Stimulated activated CD8-positive, alpha-beta memory T cell treated with anti-CD3 and anti-CD28 coated beads, Interleukin-2, amount 100 ng/mL, for 1 hour (primary cell): ENCODE measurements at places on chromosomes 6 and 20.

GRCh38 chr6:37244430-37245310 is 12.9 kb upstream of the TBC1D22B start:
- DNase-seq = no peak

- DNase-seq = no peak
Observed at GRCh38 chr20:32527447-32528055, 57.6 kb downstream of the NOL4L start.

GRCh38 chr20:40982415-40983145 is 46.0 kb upstream of the TOP1 start:
- no peak for DNase-seq

DNA sequence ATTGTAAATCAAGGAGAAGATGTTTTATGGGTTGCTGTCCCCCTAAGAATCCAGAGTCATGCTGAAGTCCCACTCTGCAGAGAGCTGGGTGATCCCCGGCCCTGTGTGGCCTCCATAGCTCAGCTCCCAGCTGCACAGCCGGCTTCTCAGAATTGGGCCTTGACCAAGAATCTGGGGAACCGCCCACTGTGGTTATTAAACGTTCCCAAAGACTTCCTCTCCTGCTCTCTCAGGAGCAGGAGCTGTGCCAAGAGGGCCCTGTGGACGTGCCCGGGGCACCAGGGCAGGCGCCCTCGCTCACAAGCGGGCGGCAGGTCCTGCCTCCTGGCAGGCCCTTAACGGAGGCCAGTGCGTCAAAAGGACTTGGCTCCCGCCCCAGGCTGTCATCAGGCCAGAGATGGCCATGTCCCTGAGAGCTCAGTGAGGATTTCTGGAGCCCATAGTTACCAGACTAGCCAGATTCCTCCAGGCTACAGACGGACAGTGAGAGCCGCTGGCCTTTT is 30.4 kb downstream of the ZC3H12D start:
- no peak for DNase-seq

DNA sequence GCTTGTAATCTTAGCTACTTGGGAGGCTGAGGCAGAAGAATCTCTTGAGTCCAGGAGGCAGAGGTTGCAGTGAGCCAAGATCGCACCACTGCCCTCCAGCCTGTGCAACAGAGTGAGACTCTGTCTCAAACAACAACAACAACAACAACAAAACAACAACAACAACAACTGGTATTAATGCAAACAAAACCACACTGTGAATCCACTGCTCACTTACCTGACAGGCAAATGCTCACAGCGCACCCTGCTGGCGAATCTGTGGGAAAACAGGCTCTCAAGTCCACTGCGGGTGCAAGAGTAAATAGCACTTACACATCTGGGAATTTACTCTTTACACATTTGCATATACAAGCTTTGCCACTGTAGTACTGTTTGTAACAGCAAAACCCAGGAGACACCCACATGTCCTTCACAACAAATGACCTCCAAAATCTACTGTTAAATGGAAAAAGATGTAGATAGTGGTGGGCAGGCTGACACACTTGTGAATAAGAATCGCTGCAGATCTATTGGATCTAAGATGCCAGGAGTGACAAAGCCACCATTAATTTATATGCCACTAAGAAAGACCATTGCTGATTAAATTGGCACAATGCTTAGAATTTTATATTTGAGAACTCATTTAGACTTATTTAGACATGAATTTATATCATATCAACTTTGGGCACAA is 29.3 kb downstream of the NSFL1C start:
- DNase-seq = peak; percentile 55

DNA sequence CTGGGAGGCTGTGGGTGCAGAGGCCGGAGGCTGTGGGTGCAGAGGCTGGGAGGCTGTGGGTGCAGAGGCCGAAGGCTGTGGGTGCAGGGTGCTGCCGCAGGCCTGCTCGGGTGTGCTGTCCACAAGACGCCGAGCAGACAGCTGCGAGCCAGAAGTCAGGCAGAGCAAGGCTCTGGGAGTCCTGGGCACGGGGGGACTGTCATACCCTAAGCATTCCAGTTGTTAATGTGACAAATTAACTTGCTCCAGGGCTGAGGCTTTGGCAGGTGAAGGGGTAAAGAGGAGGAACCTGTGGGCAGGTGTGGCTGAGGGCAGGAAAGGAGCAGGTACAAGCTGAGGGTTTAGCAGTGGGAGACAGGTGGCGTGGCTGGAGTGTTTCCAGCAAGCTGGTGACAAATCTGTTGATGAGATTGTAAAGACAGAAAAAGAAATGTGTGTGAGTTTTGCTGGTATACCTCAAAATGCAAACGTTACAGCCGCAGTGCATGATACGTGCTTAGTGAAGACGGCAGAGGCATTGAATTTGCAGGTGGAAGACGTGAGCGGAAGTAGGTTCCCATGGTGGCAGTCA is 14.2 kb upstream of the ADRM1 start:
- no peak for DNase-seq

GRCh38 chr6:47631269-47631772 is 67.1 kb upstream of the ADGRF4 start:
- no peak for DNase-seq

DNA sequence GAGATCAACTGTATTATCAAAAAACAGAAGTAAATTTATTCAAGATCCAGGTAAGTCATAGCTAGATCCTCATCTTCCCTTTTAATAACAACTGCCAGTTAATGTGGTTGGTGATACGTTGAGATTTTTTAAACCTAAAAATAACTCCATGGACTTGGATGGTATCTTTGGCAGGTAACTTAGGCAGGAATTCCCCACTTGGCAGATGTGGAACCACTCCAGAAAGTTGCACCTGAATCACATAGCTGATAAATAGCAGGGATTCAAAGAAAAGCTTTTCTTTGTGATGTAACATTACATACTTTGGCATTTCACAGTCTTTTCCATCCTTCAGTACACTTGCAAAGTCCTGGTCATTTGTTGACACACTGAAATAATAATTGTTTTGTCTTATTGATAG is 62.6 kb downstream of the PRPH2 start:
- DNase-seq = no peak

GRCh38 chr20:32707691-32708581 is 34.2 kb upstream of the C20orf203 start:
- DNase-seq = no peak

DNA sequence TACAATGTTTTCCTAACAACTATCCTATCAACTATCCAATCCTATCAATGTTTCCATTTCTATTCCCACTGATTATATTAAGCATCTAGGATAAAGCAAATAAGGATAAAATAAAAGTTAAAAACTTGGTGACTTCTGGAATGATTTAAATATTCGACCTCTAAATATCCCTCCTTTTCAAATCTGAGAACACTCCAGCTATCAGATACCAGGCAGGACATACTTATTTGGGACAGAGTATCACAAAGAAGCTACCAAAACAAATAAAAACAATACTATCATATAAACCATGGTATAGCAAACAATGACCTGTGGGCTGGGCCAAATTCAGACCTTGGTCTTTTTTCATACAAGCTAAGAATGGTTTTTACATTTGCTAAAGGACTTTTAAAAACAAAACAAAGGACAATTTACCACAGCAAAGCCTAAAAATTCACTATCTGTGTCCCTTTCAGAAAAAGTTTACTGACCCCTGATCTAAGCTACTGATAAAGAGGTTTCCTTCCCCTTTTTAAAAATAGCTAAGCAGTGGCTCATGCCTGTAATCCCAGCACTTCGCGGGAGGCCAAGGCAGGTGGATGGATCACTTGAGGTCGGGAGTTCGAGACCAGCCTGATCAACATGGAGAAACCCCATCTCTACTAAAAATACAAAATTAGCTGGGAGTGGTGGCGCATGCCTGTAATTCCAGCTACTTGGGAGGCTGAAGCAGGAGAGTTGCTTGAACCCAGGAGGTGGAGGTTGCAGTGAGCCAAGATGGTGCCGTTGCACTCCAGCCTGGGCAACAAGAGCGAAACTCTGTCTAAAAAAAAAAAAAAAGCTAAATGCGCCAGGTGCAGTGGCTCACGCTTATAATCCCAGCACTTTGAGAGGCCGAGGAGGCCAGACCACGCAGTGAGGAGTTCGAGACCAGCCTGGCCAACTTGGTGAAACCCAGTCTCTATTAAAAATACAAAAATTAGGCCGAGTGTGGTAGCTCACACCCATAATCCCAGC is 6.0 kb downstream of the NUP153 start:
- no peak for DNase-seq

- no peak for DNase-seq
Observed at GRCh38 chr6:68139130-68139529, 496.0 kb upstream of the ADGRB3 start.

DNA sequence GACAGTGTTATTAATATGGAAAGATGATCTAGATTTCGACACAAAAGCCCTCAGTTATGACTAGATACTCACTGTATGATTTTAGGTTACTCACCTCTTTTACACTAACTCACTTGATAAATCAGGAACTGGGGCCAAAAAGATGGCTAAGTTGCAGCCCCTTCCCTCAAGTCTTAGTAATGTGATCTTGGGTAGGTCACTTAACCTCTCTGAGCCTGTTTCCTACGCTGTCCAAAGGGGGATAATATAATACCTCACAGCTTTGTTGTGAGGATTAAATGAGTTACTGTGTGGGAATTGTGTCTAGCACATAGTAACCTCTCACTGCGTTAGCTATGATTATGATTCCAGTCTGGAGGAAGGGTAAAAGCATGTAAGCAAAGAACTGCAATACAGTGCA is 1.3 kb downstream of the TTI1 start:
- no peak for DNase-seq

DNA sequence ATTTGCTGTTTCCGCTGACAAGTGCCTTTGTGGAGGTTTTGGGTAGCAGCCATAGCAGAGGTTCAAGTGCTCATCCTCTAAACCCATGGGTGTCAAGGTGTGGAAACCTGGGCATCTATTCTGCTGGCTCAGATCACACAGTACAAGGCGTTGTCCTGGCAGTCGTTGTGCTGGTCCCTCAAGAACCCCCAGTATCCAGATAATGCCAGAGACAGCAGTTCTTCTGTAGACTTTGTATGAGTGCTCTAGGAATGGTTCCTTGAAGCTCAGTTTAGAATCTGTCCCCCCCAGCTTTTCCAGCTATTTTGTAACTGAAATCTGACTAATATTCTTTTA is 655.7 kb upstream of the MAP3K7 start:
- DNase-seq = no peak

- no peak for DNase-seq
Observed at GRCh38 chr6:26197933-26198721, 110.9 kb downstream of the HFE start.

DNA sequence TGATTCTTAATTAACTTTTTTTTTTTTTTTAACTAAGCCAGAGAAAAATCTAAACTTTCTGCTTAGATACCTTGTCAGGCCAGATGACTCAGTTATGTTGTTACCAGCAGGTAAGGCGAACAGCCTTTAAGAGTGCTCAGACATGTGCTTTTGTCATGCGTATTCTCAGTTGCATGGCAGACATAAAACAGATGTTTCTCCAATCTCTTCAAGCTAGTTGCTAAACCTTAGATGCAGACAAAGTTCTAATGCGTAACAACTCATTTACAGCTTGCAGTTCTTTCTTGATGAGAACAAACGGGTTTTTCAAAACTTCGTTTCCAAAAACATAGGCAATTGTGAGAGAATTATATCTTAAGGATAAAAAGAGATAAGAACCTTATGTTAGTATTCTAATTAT is 49.6 kb upstream of the GFRAL start:
- DNase-seq = no peak

- DNase-seq = no peak
Observed at GRCh38 chr20:50498071-50498776, 12.0 kb upstream of the PTPN1 start.

GRCh38 chr20:59273739-59274357 is 26.6 kb upstream of the EDN3 start:
- no peak for DNase-seq

- DNase-seq = peak; percentile 41
Observed at GRCh38 chr6:137904822-137905617, 38.0 kb downstream of the TNFAIP3 start.

- DNase-seq = no peak
Observed at GRCh38 chr6:140718021-140718420, 1343.6 kb upstream of the CITED2 start.

DNA sequence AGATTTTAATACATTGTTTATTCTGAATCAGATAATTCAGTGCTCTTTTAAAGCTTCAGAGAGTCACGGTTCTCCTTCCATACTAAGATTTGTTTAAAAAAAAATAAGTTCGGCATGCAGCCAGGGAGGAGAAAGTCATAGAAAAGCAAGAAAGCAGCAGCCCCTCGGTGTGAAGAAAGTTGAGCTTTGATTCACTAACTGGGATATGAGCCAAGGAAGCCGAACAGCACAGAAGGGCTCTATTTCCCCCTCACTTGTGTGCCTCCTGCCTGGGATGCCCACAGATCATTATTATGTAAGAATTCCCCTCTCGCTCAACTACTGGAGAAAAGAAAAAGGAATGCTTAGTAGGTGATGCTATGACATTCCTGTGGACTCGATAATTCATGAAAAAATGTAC is 69.3 kb upstream of the SYNJ2 start:
- no peak for DNase-seq

GRCh38 chr6:92023410-92023966 is 1395.9 kb downstream of the EPHA7 start:
- no peak for DNase-seq

GRCh38 chr20:36463212-36464061 is 77.9 kb upstream of the MYL9 start:
- DNase-seq = no peak

- no peak for DNase-seq
Observed at GRCh38 chr6:106426250-106426970, 65.9 kb downstream of the CRYBG1 start.

DNA sequence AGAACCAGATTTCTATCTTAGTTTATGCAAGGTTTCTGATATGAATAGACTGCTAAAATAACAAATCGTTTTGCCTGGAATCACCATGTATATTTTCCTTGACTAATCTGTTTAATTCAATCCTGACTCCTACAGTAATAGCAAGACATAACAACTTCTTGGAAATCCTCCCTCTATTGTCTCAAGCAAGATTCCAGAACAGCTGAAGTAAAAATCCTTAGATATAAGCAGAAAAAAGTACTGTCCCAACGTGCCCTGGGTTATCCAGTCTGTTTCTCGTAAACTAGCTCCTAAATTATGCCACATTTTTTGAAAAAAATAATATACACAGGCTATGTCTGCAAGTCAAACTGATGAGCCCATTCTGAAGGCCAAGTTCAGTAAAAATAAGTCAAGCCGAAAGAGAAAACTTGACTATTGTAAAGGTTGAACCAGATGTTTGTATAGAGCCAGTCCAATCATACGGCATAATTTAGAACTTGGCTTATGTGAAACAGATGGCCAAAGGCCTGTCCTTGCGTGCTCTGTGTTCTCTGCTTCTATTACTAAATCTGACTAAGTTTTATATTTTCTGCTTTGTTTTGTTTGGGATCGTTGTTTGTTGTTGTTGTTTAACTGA is 341.6 kb upstream of the NRSN1 start:
- DNase-seq = no peak
